ENCODE measurements at places on chromosomes 5 and 9.

DNA sequence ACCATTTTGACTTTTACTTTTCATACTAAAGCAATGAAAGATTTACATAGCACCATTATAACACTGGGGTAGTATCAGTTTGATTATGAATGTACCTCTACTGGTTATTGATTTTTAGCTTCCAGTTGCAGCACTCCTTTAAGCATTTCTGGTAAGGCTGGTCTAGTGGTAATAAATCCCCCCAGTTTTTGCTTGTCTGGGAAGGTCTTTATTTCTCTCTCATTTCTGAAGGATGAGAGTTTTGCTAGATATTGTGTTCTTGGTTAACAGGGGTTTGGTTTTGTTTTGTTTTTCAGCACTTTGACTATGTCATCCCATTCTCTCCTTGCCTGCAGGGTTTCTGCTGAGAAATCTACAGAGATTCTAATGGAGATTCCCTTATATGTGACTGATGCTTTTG, 26.9 kb upstream of the IGFBPL1 start:
- no peak for DNase-seq

GRCh38 chr5:157348049-157348400, 82.1 kb downstream of the CYFIP2 start:
- no peak for DNase-seq

- DNase-seq, result no peak
These were observed 115.2 kb downstream of the SUSD1 start for GRCh38 chr9:112059966-112060320.

DNA sequence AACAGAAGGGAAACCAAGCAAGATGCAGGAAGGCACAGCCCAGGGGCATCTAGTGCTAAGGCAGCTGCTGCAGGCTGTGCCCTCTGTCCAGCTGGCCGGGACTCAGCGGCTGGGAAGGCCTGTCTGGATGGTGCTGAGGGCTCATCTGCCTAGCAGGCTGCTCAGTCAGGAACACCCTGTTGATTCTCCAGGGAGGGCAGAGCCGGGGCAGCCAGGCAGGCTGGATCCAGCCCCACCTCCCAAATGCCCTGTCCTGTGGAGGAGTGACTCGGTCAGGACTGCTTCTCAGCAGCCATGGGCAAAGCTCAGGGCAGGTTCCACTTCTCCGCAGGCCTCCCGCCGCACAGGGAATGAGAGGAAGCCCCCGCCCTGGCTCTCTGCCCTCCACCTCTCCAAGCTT, 7.8 kb upstream of the LCN9 start:
- no peak for DNase-seq

GRCh38 chr5:116575326-116576052, 866 bp upstream of the SEMA6A start:
- DNase-seq, result peak; percentile 6

GRCh38 chr5:81014348-81014747, 54.2 kb downstream of the RASGRF2 start:
- DNase-seq, result peak; percentile 13

DNA sequence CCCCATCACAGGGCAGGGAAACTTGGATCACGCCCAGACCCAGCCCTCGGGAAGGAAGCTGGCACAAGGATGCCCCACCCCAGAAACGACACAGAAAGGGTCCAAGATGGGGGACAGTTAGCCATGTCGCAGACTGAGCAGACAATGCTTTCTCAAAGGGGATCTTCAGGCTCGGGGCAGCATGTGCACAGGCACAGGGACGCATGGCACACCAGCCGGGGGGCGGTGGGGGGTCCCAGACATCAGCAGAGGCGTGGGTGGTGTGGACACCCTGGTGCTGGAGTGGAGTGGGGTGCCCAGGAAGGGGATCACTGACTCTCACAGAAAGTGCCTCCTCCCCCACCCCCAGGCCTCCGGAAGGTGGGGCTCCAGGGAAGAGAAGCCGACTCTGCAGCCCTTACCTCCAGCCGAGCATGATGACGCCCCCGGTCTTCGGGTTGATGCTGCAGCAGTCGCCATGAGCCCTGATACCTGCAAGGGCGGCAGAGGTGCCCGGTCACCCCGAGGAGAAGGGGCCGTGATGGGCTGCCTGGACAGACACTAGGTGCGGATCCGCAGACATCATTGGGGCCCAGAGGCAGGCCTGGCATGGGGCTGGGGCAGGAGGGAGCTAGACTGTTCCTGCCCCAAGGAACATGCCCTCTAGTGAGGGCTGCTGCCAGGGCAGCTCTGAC, 44.5 kb upstream of the ZNF354A start:
- no peak for DNase-seq

- no peak for DNase-seq
These were observed 281.9 kb downstream of the DRD1 start for GRCh38 chr5:175162036-175162435.

DNA sequence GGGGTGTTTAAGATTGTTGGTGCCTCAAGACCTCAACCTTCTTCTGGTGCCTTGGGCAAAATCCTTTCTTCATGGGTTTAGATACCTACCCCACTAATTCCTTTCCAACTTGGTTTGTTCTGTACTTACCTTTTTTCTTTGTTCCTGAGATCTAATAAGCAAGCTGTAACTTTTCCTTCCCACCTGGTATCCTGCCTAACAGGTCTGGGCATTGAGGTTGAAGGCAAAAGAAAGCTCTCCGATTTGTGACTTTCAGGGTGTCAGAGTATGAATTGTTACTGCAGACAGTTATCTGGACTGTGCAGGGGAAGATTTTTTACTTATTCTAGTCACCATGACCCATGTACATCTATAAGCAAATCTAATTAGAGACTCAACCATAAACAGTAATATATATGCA, 162.6 kb upstream of the DMRT1 start:
- no peak for DNase-seq

GRCh38 chr5:101838435-101838834, 457.6 kb downstream of the SLCO4C1 start:
- no peak for DNase-seq

DNA sequence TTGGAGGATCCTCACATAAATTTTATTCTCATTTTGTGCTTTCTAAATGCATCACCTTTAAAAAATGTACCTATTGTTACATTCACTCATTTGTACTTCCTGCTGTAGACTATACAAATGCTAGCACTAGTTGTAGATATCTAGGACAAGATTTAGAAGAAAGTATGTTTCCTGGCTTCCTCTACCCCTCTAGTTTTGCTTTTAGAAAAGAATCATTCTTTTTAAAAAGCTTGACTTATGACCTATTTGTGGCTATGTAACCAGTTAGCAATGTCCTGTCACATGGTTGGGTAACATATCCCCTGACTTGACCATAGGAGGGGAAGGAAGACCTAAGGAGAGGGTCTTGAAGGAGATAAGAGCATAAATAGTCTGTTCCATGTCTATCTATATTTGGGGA, 13.3 kb downstream of the CAMK4 start:
- DNase-seq, result no peak

DNA sequence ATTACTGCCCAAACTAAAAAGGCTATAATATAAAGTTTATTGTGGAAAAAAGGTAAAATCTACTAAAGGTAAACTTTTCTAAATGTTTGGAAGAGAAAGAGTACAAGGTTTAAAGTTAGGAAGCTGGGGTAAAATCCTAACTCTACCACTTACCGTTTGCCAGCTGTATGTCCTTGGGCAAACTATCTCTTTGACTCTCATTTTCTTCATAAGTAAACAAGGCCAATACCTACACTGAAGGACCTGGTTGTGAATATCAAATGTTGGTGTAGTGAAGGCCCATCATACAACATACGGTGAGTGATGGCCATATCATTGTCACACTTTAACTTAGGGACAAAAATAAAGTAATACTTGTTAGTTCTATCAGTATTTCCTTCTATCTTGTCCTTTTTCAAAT, 34.9 kb downstream of the ABHD17B start:
- no peak for DNase-seq

- DNase-seq, result peak; percentile 84
These were observed 74.2 kb upstream of the SUSD1 start for GRCh38 chr9:112249277-112249676.

DNA sequence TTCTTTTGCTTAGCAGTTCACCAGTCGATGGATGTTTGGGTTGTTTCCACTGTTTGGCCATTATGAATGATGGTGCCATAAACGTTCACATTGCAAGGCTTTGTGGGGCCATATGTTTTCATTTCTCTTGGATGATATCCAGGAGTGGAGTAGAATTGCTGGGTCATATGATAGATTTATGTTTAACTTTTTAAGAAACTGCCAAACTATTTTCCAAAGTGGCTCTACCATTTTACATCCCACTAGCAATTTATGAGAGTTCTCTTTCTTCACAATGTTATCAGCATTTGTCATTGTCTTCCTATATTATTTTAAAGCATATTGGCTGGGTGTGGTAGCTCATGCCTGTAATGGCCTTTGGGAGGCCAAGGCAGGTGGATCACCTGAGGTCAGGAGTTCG, 5.2 kb downstream of the GPR107 start:
- no peak for DNase-seq

Measured in ELR (cell line).